ENCODE measurements at places on chromosomes 2 and 18. TPM values are rescaled to one million over a fixed set of nuclear protein-coding genes. Genes with fewer than 3 reads are reported as not detected.
A peak's percentile ranks its signal among the peaks of the same experiment; 100 is the strongest.

DNA sequence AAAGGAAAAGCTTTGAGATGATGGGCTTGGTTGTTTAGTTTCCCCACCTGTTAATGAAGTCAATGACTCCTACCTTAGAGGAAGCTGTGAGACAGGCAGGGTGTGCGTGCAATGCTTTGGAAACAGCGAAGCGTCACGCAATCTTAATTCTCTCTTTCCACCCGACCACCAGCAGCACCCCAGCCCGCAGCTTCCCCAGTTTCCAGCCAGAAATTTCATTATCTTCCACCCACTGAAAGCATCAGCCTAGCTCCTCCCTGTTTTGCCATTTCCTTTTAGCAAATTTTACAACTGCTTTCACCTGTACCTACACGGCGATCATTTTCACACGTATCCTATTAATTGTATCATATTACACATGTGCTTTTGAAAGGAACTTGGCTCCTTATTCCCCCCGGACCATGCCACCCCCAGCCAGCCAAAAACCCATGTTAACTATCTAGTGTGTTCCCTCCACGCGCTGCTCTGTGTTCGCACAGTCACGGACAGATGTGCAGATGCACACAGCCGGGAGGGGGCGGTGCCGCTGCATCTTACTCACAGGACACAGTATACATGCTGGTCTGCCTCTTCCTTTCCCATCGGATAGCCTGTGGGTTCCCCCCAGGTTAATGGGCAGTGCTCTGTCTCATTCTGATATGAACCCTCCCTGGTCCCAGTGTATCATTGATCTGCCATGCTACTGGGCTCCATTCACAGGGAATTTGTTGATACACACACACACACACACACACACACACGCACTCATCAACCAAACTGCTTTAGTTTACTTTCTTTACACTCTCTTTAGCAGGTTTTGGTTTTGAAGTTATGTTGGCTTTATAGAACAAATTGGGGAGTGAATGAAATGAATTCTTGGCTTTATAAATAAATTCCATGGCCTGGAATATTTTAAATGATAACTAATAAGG is 22.4 kb downstream of the CYP27C1 start:
- peak; percentile 77 for DNase-seq

Gene LTBP1
- total RNA-seq, result 15.8 TPM

Gene HSBP1L1
- total RNA-seq, result 91.3 TPM

Gene COL4A3
- total RNA-seq, result 0.41 TPM

DNA sequence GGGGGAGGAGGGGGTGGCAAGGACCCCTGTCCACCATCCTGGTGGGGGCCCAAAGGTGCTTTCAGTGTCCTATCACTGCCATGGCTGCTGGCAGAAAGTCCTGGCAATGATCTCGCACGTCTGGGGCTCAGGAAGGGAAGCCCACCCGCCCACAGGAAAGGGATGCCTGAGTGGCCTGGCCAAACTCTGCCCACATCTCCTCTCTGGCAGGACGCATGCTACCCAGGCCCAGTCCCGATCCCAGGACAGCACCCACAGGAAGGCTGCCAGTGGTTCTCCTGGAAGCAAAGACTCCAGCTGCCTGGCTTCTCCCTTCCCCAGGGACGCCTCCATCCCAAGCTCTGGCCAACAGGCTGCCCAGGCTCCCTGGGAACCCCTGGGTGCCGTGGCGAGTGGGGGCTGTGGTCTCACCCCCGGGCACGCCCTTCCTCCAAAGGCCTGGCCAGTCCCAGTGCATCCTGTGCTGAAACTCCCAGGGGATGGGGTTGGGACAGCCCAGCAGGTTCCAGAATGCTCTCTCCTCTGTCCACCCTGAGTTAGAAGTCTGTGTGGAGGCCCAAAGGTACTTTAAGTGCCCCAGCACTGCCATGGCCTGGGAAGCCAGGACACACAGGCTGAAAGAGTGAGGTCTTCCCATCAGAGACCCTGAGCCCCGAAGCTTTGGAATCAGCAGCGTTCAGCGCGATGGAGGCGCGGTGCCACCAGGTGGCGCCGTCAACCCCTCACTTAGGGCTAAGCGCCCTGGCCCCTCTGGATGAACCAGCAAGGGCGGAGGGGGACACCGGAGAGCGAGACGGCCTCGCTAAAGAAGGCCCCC is 29.8 kb upstream of the TAF1B start:
- peak; percentile 74 for DNase-seq

Gene GREB1
- 2.6 TPM for total RNA-seq

Gene PLEK
- not detected for total RNA-seq

- no peak for DNase-seq
These were observed 534.6 kb downstream of the TNS1 start for GRCh38 chr2:217468042-217468830.

- DNase-seq, result no peak
These were observed 192.2 kb upstream of the ATP5MC3 start for GRCh38 chr2:175373729-175374128.

GRCh38 chr18:21254576-21254975 is 12.5 kb downstream of the GREB1L start:
- DNase-seq, result no peak

Gene ERBB4
- 0.27 TPM for total RNA-seq

DNA sequence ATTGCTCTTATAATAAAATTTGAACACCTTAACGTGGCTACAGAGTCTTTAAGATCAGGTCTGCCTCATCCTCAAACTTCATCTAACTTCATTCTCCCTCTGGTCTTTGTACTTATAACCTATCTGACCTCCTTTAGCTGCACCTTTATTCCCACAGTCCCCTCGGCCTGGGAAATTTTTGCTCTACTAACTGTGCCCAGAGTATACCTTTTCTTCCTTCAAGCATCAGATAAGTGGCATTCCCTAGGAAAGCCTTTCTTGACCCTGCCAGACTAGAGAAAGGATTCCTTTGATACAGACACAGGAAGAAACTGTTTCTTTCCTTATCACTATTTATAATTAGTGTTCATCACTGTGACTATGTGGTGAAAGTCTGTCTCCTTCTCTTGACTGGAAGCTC is 79.2 kb upstream of the RPRM start:
- DNase-seq, result no peak

Gene GKN2
- total RNA-seq, result not detected

DNA sequence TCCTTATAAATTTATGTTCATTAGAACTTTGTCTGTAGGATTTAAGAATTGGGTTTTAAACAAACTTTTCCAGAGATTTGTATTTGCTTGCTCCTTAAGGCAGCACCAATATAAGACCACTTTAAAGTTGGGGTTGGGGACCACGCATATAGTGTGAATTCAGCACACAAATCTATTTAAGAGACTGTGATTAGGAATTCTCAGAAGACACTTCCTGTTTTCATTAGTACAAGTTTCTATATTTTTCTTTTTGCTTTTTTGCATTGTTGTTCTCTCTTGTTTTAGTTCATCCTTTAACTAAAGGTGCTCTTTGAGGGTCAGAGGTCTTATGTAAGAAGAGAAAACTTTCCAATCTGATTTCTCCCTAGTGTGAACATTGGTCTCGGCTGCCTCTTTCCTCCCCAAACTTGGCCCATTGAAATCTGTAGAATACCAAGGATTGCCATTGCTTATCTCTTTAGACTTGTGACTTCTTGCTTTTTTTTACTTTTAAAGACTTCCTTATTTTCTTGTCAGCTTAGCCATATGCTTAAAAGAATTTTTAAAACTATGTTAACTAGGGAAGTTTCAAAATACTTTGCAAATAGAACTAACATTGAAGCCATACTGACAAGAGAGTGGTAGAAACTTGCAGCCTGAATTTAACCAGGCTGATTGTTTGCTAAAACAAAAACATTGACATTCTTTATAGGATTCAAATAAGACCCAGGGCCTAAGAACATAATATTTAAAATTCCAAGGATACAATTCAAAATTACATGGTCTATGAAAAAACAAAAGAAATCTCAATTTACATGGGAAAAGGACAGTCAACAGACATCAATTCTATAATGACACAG is 264.1 kb upstream of the FN1 start:
- no peak for DNase-seq

DNA sequence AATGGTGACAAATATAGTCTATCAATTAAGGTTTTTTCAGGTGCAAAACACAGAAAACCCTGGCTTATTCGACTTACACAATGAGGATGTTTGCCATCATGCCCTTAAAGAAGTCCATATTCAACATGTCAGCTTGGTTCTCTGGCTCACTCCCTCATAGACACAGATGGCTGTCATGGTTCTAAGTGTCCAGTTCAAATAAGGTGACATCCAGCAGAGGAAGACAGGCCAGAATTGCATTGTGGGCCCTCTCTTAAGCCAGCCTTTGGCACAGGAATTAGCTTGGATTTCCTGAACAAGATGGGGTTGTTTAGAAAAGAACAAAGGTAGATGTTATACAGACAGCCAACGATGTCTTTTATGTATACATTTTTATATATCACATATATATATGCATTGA is 18.7 kb upstream of the SLC1A4 start:
- DNase-seq, result no peak

Gene GRB14
- total RNA-seq, result 2.5 TPM

Gene CHCHD5
- 23.0 TPM for total RNA-seq

Gene ASXL3
- total RNA-seq, result 2.5 TPM

DNA sequence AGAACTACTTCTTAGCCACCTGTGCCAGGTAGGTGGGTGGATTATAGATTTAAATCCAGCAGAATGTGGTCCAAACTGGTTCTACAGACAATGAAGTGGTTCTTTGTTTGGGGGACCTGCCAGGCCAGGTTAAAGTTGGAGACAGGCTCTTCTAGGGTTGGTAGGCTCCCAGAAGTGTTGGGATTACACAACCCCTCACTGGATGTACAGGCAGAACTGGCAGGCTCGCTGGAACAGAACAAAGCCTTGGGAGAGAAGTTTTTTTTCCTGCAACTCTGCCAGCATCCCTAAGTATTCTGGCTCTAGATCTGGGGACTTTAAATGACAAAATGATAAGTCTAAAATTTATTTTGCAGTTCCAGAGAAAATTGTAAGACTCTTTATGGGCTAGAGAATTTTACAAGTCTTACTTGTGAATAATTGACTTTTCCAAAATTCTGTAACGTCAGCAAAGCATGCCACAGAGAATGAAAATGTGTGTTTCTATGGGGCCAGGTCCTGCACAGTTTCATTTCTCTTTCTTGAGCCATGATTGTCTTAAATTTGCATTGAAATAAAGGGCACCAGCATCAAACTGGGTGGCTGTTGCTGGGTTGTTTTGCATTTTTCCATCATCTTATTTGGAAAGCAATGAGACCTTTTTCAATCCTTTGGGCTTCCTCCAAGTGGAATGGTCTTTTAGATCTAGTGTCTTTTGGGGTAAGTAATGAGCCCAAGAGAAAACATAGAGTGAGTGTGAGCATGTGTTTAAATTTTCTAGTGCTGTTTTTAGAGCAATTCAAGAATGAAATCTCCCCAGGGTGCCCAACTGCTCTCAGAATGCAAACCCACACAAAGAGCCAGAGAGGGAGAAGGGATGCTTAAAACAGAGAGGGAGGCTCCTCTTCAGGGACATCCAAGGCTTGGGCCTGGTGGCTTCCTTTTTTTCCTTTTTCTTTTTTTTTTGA is 32.4 kb upstream of the ATL2 start:
- no peak for DNase-seq

DNA sequence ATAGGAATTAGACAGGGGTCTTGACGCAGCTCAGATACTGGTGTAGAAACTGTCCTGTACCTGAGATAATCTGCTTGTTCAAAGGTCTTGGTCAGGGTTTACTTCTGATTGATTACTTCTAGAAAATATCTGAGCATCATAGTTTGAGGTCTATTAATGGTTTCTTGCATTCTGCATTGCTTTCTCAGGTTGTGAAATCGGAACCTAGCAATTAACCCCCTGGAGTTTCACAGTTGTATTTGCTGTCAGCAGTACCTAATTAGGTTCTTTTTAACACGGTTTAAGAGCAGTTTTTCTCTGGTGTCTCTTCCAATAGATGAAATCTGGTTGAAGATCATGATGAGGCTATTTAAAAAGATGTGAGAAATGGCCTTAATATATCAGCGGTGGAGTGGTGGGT is 428.6 kb upstream of the SYT4 start:
- DNase-seq, result no peak

GRCh38 chr2:196220671-196221070 is 49.3 kb upstream of the STK17B start:
- no peak for DNase-seq

DNA sequence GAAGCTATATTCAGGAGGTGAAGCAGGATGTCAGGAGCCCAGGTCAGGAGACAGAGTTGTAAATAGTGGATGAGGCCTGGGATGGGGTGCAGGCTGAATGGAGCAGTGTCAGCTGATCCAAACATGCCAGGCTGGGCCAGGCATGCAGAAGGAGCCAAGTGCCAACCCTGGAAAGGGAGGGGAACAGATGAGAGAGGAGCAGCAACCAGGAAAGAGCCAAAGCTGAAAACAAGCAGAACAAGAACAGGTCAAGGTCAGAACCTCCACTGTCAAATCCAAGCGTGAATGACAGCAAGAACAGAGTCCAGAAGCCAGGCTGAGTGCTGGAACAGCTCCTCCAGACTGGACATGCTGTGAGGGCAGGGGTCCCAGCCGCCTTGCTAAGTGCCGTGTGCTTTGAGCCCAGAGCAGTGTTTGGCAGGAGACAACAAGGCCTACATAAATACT is 49.2 kb upstream of the PPP1CB start:
- DNase-seq, result no peak

Gene UPP2
- not detected for total RNA-seq

GRCh38 chr2:26243470-26244308 is 743 bp downstream of the HADHA start:
- peak; percentile 35 for DNase-seq

DNA sequence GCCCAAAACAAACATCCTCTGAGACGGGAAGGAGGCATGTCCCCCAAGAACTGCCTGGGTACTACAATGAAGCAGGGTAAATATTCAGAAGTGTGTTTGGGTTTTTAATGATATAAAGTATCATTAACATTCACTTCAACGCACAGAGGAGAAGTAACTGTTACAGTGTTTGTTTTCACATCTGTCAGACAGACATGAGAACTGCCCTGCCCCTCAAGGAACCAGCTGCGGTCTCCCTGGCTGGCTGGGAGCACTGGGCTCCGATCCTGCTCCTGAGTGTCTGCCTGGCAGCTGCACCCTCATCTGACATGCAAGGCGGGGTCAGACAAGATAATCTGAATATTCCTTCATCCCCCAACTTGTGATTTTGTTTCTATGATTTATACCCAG is 75.6 kb downstream of the MBP start:
- DNase-seq, result no peak

Gene SLC19A3
- total RNA-seq, result 4.2 TPM

Gene RAB6C
- total RNA-seq, result 0.16 TPM

Gene TEKT4
- not detected for total RNA-seq

DNA sequence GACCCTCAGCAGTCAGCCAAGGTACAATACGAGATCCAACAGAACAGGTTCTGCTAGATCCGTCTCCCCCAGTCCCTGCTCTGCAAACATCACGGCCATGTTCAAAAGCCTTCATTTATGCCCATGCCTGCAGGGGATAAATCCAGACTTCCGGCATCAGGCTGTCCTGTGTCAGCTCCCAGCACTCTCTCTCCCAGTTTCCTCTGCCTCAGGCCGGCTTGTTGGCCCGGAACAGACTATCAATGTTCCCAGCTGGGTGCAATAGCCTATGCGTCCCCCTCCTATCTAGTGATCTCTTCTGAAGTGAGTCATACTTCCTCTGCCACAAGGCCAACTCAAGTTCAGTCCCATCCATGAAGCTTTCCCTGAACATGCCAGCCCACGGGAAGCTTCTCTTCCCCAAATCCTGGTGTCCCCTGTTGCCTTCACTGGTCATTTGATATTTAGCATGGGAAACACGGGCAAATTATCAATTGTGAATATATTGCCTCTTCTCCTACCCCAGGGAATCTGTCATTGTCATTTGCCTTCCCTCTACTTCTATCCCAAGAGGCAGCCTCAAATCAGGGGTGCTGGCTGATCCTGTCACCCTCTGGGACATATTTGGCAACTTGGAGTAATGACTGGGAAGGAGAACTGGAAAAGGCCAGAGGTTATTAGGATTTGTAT is 51.1 kb downstream of the CAPN13 start:
- DNase-seq, result no peak

- no peak for DNase-seq
These were observed 132.1 kb upstream of the CTDP1 start for GRCh38 chr18:79547413-79548076.

Gene SCN2A
- 0.32 TPM for total RNA-seq

All from transverse colon (tissue), 4 donors.